ENCODE measurements at places on chromosomes 11 and 22.

- no peak for DNase-seq
Observed at GRCh38 chr11:94549146-94549545, 5.4 kb downstream of the FUT4 start.

DNA sequence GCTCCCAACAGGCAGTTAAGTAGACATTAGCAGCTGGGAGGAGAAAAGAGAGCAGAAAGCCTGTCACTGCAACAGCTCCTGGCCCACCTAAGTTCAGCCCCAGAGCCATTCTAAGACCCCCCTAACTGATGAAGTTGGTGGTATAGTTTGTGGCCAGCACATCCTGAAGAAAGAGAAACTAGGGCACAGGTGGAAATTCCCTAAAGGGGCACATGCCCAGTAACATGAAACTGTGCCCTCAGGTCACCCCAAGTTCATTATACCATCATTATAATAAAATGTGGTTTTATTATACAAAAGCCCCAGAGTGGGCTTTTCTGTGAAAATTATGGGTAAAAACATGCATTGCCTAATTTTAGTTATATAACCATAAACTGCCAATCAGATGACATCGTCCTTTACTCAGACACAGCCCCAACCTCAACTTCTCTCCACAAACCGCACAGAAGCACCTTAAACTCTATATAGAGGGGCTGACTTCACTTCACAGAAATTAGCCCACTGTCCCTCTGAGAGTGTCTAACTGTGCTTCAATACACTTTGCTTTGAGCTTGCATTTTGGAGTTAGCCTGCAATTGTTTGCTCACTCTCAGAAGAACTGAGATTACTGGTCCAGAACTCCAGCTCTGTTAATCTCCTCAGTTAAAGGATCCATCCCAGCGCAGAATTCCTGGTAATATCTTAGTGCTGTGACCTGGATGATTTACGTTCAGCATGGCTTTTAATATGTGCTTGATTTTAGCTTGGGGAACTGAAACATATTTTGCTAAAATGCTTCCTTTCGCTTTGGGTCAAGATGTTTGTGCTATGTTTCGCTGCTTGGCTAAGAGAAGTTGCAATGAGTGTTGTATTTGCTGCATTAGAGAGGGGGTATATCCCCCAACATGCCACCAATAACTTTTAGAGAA, 1.8 kb upstream of the APOL3 start:
- DNase-seq = no peak

- no peak for DNase-seq
Observed at GRCh38 chr22:31036671-31037550, 44.2 kb upstream of the SMTN start.

DNA sequence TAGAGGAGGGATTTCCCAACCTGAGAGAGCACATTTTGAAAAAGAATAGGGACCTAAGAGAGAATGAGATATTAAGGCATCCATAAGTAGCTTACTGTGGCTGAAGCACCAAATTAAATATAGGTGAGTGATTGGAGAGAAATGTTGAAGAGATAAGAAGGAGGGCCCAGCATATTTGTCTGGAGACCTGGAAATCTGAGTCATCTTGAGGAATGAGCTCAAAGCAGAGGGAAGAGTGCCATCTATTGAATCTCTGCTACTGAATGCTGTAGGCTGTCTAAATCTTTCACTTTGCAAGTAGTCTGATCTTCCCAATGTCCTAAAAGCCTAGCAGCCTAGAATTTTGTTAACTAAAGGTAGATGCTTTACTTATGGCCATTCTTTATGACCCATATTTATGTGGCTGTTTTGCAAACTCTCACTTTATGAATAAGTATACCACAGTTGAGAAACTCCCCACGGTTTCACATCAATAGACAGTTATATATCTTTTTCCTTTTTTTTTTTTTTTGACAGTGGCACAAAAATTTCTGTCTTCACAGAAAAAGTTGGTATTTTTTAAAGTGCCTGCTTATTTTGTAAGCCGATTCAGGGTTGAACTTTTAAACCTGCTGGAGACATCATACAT, 2093.5 kb downstream of the LRRC4C start:
- DNase-seq = no peak

DNA sequence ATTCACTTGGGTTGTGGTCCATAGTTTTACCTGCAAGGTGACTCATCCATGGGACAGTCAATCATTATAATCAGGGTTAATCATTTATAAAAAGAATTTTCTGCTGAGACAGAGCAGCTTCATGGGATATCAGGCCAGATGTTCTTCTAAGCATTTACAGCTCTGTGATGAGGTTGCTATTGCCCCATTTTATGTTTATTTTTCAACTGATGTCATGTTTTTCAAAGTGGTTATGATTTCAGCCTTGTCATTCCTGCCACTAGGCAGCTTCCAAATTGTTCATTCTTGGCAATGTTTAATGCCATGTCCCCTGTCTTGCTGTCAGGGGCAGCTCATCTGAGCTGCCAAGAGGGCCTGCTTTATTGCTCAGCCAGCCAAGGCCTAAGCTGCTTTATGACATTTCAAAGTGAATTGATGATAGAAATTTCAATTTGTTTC, 35.9 kb upstream of the ZBED5 start:
- DNase-seq = no peak

DNA sequence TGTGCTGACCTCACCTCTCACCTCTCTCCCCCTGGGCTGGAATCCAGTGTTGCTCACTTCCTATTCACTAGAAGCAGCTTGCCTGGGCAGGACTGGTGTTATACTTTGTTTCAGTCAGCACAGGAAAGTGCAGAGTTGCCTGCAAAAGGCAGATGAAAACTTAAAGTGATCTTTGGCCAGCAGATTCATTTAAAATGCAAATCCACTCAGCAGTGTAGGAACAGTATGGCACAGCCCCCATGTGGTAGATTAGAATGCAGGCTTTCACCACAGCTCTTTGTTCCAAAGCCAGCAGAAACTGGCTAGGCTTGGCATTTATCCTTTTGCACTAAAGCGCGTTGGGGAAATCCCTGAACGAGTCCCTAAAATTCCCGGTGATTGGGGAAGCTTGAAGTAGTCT, 301.2 kb downstream of the OR4C45 start:
- no peak for DNase-seq

DNA sequence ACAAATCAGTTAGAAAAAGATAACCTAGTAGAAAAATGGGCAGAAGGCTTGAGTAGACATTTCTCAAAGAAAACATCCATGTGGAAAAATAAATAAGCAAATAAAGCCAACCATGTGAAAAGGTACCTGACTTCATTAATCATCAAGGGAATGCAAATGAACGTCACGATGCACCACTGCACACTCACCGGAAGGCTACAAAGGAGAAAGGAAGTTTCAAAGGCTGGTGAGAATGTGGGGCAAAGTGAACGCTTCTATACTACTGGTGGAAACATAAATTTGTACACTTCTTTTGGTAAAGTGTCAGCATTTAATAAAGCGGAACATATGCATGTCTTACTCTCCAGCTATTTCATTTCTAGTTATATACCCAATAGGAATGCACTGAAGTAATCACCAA, 166.8 kb downstream of the CSNK2A3 start:
- DNase-seq = no peak

DNA sequence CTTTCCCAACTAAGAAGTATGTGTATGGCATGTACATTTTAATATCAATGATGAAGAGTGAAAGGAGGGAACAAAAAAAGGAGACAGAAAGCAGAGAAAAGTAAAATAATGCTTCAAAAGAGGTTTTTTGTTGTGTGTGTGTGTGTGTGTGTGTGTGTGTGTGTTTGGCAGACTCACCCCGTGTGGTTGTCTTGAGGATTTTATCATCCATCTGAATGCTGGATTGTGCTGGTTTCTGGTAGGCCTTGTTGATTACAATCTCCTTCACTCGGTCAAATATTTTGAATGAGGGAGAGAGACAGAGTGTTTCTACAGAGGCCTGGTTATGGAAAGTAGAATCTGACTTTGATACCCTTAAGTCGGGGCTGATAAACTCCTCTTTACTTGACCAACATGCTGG, 128.5 kb downstream of the ENTHD1 start:
- no peak for DNase-seq

GRCh38 chr22:17871726-17872458, 97.6 kb upstream of the BID start:
- no peak for DNase-seq

GRCh38 chr11:102420547-102420946, 32.0 kb downstream of the TMEM123 start:
- DNase-seq = no peak

GRCh38 chr11:10474551-10474950, 19.5 kb downstream of the AMPD3 start:
- no peak for DNase-seq

GRCh38 chr11:119149018-119149785, at the start of gene ABCG4:
ABCG4 (plus strand) TSS chr11:119149052; CDS start chr11:119149966, 914 bp downstream.
- DNase-seq = no peak

DNA sequence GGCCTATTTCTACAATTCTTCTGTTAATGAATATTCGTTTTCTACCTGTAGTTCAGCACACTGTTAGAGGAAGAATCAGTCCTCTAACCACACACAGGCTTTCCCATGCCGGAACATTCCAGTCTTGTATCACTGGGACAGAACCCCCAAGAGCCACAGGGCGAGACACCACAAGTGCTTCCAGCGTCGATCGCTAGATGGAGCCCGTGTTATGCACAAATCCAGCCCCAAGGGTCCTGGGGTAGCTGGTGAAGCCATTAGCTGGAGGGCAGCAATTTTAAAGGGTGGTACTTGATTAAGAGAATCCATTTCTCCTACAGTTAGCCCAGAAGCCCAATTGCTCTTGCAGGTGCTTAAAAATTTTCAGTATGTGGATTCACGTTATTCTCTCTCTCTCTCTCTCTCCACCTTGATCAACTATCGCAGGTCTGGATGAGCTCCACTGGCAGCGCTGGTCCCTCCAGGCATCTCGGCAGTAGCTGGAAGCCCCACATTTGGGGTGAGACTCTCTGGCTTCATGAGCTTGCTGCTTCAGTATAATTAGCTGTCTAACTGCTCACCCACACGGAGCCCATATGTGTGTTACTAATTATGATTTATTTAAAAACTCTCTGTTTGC, 148.2 kb upstream of the SNX19 start:
- no peak for DNase-seq

All from esophagus squamous epithelium (tissue), 5 donors.